Colonic mucosa (tissue), 4 donors: ENCODE measurements at places on chromosomes 2 and 18. TPM values are rescaled to one million over a fixed set of nuclear protein-coding genes. Genes with fewer than 3 reads are reported as not detected.

Gene C2orf66
- 0.19 TPM for total RNA-seq

Gene RND3
- total RNA-seq: 57.1 TPM

Gene DNAH6
- total RNA-seq: 1.8 TPM

Gene LAMA3
- total RNA-seq: 41.3 TPM

Gene TEKT4
- total RNA-seq: not detected

Gene LYG2
- total RNA-seq: not detected

Gene EFEMP1
- 16.2 TPM for total RNA-seq

Gene TANC1
- 32.7 TPM for total RNA-seq

Gene MBD1
- 54.2 TPM for total RNA-seq

Gene HOXD9
- total RNA-seq: 1.7 TPM

Gene ASB1
- total RNA-seq: 19.3 TPM

Gene UGT1A6
- 4.4 TPM for total RNA-seq

Gene PLEKHH2
- total RNA-seq: 1.6 TPM

Gene KCNE4
- total RNA-seq: 0.42 TPM

Gene CEP192
- total RNA-seq: 23.7 TPM
